Thymus (tissue), 14 donors: ENCODE measurements at places on chromosomes 12 and 14. TPM values are rescaled to one million over a fixed set of nuclear protein-coding genes. Genes with fewer than 3 reads are reported as not detected.

Gene PTPRB
- 2.3 TPM for total RNA-seq

Gene PPFIA2
- total RNA-seq, result 0.24 TPM

DNA sequence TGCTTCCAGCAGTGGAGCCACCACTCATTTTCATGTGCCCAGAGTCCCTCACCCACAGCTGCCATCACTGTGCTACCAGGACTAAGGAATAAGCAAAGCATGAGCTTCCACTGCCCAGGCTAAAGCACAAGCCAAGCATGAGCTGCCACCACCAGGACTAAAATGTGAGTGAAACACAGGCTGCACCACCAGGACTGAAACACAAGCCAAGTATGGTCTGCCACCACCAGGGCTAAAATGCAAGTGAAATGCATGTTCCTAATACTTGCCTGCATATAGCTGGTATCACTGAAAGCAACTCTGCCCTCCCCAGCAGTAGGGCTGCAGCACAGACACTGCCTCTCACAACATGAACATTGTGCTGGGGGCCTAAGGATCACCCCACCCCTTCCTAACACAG is 30.0 kb downstream of the CEP83 start:
- no peak for DNase-seq

DNA sequence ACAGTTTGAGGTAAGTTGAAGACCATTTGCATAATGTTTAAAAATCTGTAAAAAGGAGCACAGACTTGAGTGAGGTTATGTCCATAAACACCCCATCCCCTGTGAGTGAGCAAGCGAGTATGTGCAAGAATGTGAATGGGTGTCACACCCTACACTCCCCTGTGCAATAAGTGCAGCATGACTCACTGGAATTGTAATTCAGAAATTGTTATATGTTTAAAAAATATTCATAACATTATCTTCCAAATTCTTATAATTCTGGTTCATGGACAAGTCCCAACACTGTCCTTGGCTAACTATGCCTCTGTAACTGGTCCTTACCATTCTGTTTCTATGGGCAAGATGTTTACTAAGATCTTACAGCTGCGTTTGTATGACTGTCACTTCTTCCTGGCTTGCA is 207.8 kb upstream of the FAR2 start:
- DNase-seq, result no peak

DNA sequence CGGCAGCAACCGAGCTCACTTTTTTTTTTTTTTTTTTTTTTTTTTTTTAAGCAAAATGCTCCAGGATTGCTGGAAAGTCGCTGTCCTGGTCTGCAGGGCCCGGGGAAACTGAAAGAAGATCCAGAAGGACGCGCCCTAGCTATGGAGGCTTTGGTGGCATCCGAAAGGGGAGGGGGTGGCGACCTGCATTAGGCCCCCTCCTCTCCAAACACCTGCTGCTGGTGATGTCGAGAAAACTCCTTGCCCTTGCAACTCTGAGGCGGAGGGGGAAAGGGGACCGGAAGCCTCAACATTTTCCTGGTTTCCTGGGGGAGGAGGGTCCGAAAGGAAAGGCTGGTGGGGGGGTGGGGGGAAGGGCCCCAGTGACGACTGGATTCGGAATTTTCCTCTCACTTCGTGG is 421.1 kb downstream of the VRK1 start:
- no peak for DNase-seq

- no peak for DNase-seq
Measured at GRCh38 chr12:4120316-4120917, 153.1 kb upstream of the CCND2 start.
